ENCODE measurements at places on chromosomes 7 and 10.

- no peak for DNase-seq
Measured at GRCh38 chr10:70939441-70940003, 51.2 kb upstream of the PCBD1 start.

DNA sequence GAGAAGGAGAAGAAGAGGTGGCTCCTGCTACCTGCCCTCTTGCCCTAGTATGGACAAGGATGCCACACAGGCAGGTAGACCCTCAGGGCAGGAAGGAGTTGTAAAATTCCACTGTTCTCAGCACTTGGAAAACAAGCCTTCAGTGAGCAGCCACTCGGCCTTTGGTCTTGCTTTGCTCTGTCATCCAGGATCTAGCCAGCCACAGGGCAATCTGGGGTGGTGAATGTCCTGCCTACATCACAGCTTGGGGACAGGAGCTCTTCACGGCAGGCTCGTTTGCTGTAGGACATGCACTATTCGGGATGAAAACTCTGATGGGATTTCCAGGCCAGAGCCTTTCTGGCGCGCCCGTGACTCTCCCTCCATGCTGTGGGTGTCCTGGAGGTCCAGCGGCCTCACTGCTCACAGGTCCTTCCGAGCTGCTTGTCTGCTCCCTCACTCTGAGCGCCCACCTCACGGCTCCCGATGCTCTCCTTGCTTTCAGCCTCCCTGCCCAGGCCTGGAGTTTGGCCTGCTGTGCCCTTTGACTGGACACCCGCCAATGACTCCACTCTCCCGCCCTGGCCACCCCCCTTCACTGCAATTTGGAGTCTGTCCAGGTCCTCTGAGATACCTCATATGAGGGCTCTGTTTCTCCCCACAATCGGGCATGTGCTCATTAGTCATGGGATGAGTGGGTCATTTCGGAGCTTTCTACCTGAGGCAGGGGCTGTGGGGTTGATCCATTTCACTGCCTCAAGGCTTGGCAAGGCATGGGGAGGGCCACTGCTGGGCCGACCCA, 227.2 kb upstream of the GRB10 start:
- peak; percentile 44 for DNase-seq

GRCh38 chr7:148700661-148701064, 2.0 kb downstream of the CUL1 start:
- peak; percentile 71 for DNase-seq

DNA sequence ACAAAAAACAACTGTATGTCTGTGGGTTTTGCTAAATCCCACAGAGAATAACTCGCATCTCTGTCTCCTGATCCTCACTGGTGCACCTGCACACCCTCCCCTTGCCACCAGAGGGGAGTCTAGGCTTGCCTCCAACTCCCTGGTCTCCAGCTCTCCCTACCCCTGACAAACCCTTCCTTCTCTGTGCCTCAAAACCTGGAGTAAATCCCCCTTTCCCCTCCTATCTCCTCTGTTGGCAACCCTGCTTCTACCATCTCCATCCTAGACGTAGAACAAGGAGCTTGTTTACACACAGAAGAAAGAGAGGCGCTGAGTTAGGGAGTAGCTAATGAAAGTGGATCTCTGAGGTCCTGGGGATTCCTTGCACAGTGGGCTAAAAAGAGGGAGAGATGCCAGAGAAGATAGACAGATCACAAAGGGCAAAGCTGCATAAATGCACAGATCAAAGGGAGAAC, 6.0 kb downstream of the MBLAC1 start:
- DNase-seq, result peak; percentile 39

DNA sequence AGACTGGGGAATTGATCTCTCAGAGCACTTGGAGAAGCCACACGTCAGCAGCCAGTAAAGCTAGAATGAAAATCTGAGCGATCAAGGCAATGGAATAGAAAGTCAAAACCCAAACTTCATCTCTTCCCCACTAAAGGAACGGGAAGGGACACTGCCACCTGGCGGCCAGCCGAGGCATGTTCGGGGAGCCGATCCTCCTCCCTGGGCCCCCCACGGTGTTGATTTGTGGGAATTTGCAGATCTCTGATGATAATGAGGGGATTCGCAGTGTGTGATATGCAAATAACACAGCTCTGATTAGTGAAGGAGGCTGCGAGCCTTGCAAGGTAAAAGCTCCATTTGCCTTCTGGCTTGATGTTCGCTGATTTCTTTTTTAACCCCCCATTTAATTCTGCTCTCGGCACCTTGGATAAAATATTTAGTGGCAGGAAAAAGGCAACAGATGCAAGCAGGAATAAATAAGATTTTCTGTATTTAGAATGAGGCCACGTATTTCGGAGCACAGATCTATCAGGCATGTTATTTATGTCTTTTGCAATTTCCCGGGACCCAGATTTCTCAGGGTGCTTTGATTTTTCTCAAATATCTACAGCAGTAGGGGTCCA, 258.6 kb downstream of the PAXIP1 start:
- DNase-seq, result no peak

- DNase-seq, result no peak
Measured at GRCh38 chr10:108412323-108412722, 1247.8 kb upstream of the SORCS1 start.

DNA sequence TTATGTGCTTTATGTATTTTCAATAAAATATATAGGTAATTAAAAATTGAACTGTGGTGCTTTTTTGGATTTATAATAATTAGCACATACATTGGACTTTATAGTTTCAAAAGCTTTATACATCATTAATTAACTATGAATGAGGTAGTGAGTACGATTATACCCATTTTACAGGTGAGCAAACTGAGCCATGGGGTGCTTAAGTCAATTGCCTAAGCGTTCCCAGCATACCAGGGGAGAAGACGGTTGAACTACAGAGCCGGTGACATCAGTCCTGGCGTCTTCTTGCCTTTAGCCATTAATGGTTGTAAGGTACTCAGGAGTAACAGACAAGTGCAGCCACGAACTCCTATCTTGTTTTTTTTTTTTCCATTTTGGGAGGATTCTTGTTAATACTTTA, 172.8 kb downstream of the GATA3 start:
- no peak for DNase-seq

GRCh38 chr10:89160339-89160738, 46.8 kb downstream of the CH25H start:
- DNase-seq, result peak; percentile 18

DNA sequence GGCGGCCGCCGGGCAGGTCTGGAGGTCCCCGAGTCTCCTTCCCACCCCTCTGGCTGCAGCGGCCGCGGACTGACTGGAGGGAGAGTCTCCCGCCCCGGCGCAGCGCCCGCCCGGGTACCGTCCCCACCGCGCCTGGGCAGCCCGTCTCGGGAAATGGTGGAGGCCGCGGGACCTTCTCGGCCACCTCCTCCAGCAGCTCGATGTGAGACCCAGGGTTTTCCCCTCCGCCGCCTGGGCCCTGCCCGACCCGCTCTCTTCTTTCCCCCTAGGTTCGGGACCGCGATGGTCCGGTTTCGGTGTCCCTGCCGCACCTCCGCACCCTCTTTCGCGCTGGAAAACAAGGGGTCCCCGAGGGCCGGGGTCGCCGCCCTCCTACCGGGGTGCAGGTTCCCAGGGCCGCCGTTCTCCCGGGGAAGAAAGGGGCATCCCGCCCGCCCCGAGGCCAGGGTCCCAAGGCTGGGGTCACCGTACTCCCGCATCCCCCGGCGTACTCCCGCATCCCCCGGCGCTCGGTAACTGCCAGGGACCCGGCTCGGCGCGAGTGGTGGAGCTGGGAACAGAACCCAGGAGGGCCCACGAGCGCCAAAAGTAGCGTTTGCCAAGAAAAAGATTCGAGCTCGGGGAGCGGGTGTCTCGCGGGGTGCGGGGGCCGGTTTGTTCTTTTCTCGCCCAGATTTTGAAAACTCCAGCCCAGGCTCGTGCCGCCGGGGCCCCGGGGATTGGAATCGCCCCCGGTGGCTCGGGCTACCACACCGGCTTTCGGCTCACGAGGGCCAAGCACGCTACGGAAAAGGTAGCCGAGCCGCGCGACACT, 3.4 kb downstream of the TNRC18 start:
- DNase-seq, result peak; percentile 15

GRCh38 chr7:102432442-102433218, 745 bp upstream of the ORAI2 start:
- no peak for DNase-seq

DNA sequence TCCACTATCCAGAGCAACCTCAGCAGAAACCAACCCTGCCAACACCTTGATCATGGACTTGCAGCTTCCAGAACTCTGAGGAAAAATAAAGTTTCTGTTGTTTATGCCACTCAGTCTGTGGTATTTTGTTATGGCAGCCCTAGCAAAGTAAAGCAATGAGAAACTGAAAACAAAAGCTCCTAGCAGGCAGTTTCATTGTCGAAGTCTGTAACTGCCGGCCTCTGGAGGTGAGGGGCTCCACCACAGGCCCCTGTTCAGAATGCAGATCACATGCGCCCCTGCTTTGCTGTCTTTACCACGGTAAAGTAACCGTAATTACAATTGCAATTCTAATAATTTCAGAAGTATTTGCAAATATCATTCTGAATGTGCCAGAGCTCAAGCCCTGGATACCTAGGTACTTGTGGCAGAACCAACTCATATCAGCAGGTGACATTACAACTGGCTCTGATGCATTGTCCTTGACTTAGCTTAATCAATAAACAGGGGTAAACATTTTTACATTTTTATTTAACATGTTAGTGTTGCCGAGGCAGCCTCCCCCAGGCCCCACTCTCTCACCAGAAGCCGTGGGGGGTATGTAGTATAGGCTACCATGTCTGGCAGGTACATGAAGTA, 193.2 kb downstream of the ELMO1 start:
- DNase-seq, result no peak

DNA sequence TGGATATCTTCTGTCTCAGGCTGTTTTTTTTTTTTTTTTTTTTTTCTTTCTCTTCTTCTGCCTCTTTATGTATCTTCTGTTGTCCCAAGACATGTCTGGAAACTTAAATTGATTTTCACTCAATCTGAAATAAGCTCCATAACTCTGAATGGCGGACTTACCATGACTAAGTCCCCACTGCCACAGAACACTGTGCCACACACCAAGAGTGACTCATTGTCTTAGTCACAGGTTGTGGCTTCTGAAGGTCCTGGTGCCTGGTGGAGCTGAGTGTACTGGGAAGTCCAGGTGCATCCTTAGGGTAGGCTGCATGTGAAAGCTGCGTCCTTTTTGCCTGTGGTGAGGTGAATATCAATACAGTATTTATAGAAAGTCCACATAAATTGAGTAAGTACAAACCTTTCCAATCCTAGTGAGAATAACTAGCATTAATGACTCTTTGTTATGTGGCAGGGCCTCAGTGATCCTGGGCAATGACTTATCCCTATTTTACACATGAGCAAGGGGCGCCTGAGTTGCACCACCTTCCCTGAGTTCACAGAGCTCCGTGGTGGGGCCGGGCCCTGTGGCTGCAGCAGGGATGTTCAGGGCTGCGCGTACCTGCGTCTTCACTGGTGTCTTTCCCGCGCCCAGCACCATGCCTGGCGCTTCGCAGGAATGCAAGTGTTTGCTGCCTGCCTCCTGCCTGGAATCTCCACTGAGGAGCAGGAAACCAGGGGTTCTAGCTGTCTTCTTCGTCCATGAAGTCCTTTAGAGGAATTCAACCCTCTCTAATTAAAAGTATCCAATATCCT, 4.3 kb downstream of the PFKP start:
- peak; percentile 94 for DNase-seq

- no peak for DNase-seq
Measured at GRCh38 chr7:54831644-54832095, 72.7 kb upstream of the SEC61G start.

- no peak for DNase-seq
Measured at GRCh38 chr7:36180121-36180520, 27.1 kb downstream of the EEPD1 start.

DNA sequence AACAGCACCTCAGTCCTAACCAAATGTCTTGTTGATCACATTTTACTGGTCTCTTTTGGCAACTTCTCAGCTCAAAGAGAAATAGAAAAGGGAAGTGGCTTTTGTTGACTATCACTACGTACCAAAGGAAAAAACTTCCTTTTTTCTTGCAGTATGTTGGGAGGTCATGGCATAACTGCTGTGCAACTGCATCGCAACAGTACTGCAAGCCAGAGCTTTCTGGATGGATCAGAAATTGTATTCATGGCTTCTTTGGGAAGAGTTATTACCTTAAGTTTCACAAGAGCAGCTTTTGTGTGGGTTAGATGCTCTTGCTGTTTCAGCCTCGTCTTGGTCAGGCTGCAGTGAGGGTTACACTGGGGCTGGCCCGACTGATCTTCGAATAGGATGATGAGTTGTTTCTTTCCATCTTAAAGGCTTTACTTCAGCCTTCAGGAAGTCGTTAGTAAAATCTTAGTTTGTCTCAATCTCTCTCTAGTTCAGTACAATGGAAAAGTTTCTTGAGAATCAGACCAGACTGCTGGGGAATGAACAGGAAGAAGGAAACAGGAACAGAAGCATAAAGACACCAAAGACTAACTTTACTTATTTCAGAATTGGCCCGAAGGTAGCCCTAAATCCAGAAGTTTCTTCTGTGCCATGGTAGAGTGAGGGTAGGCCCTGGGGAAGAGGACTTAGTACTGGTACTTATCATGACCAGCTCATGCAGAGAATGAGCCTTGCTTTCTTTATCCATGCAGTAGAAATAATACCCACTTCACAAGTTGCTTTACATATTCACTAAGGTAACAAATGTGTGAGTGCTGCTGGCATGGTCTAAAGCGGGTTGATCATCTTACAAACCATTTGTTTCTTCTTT, 153.6 kb downstream of the CELF2 start:
- DNase-seq, result no peak

GRCh38 chr7:133051066-133051465, 30.8 kb downstream of the CHCHD3 start:
- peak; percentile 55 for DNase-seq

GRCh38 chr7:145434811-145435210, 599.0 kb upstream of the TPK1 start:
- peak; percentile 71 for DNase-seq

DNA sequence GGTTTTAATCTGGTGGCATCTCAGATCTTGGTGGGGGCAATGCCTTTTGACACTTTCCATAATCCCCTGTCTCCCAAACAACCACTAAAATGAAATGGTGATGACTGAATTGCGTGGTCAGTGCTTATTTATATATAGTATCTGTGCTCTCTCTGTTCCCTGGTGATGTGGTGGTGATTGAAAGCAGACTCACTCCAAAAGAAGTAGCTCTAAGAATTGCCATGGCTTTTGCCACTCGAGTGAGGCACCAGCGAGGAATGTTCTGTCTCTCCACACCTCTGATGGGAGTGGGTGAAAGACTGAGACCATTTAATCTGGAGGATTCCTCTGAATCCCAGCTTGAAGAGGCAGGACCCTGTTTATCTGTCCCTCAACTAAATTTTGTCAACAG, 2.8 kb downstream of the DUSP5 start:
- DNase-seq, result peak; percentile 78

DNA sequence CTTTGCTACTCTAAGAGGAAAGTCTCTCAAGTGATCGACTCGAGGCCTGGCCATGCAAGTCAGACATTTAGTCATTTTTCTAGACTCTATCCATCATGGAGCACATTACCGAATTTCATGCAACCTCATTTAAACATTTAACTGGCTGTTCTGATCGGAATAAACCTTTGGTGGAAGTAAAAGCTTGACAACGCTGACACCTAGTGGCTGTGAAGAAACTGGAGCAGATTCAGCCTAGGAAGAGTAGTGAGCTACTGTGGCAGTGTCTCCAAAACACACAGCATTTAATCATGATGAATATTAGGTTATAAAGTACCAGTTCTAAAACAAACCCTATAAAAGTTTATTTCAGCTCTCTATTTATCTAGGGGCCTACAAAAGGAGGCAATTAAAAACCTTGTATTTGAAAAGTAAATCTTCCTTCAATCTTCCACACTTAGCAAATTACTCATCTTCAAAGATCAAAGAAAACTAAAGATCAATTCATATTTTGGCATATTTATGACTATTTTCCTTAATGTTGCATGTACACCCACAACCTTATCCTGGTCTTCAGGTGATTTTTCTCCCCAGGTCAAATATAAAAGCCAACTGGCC, 175.0 kb downstream of the CTNNA3 start:
- DNase-seq, result peak; percentile 48
